T-helper 1 cell (primary cell): ENCODE measurements at places on chromosomes 6 and 20.

DNA sequence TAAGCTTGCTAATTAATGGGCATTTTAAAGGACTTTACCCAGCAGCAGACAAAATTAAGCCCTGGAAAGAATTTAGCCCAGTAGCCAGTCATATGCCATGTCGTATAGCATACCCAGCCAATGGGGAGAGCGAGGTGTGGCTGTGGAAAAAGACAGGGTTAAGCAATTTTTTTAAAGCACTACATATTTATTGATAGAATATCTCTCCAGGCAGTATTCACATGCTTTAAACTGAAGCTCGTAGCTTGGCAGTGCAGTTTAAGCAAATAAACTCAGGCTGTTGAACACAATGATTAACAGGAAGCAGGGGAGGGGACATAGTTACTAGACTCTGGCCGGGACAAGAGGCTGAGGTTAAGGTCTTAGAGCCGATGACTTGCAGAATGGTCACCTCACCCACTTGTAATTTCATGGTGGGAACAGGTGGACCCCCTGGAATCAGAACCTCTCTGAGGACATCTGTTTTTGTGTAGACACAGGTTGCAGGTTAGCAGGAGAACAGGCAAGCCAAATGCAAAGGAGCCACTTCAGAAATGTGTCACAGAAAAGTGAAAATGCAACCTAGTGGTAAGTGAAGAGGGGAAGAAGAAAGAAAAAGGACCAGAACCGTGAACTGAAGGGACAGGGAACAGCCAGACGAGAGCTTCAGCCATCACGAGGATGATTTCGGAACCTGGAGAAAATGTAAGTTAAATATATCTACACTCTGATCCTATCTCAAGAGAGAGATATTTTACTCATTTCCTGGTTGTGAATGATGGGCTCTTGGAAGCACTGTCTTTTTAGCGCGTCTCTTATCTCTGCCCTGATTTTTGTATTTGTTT lies 7.2 kb downstream of the GCNT2 start:
- DNase-seq: no peak

DNA sequence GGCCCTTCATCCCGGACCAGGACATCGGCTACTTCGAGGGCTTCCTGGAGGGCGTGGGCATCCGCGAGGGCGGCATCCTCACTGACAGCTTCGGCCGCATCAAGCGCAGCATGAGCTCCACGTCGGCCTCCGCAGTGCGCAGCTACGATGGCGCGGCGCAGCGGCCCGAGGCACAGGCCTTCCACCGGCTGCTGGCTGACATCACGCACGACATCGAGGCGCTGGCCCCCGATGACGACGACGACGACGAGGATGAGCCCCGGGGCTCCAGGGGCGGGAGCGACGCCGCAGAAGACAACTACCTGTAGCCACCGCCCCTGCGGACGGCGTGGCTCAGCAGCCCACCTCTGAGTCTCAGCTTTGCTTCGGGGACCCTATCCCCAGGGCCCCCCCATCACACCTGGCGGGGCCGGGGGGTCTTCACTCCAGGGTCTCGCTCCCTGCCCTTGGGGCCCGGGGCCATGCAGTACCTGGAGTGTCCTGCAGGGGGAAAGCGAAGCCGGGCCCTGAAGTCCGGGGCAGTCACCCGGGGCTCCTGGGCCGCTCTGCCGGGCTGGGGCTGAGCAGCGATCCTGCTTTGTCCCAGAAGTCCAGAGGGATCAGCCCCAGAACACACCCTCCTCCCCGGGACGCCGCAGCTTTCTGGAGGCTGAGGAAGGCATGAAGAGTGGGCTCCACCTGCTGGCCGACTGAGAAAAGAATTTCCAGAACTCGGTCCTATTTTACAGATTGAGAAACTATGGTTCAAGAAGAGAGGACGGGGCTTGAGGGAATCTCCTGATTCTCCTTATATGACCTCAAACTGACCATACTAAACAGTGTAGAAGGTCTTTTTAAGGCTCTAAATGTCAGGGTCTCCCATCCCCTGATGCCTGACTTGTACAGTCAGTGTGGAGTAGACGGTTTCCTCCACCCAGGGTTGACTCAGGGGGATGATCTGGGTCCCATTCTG lies 20.8 kb upstream of the HCK start:
- peak; percentile 38 for DNase-seq

DNA sequence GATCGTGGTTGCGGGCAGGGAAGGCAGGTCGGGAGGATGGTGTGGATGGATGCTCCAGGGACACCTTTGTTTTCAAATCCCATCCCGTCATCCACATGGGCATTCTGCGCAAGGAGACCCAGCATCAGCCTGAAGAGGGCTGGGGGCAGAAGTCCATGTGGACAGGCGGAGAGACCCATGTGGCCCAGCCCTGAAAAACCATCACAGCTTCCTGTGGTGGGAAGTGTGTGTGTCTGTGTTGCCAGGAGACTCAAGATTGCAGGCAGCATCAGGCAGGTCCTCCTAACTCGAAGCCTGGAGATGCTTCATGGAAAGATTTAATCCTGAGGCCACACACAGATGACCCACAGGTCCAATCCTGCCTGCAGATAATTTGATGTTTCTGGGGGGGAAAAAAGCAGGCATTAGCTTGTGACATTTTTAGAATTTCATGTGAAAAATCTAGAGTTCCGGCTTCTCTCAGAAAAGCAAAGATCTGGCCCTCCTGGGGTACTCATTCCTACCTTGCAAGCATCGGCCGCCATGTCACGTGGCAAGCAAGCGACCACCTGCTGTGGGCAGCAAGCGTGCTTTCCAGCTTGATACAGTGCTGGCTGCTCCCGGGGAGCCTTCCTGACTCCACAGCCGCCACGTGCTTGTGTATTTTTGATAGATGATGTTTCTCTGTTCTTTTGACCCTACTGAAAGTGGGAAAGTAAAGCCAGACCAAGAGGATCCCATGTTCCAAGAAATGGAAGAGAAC lies 25.8 kb downstream of the BCAS4 start:
- DNase-seq: no peak

DNA sequence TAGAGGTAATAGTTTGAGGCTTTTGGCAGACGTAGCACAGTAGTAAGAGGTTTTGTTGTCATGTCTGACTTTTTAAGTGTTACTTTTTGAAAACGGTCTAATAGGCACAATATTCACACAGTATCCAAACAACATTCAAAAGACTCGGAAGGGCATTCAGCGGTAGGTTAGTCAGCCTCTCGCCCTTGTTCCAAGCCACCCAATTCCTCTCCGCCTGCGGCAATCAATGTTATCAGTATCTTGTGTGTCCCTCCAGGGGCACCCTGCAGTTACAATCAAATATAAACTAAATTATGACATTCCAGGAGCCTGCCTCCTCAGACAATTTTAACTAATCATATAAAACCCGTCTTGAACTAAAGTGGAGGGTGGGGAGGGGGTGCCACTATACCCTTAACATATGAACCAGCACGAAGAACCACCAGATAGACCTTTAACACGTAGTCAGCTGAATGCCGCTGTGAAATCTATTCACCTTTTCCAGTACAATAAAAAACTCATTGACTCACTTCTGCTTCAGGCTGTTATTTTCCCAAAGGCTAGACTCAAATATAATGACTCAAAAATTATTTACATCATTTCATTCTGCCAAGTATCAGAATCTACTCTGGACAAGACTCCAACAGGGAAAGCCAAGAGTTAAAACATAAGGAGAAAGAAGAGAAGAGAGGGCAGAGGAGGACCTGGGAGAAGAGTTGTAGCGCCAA lies 1.6 kb downstream of the TENT5A start:
- no peak for DNase-seq

GRCh38 chr6:113636357-113636824 lies 220.8 kb upstream of the MARCKS start:
- no peak for DNase-seq

DNA sequence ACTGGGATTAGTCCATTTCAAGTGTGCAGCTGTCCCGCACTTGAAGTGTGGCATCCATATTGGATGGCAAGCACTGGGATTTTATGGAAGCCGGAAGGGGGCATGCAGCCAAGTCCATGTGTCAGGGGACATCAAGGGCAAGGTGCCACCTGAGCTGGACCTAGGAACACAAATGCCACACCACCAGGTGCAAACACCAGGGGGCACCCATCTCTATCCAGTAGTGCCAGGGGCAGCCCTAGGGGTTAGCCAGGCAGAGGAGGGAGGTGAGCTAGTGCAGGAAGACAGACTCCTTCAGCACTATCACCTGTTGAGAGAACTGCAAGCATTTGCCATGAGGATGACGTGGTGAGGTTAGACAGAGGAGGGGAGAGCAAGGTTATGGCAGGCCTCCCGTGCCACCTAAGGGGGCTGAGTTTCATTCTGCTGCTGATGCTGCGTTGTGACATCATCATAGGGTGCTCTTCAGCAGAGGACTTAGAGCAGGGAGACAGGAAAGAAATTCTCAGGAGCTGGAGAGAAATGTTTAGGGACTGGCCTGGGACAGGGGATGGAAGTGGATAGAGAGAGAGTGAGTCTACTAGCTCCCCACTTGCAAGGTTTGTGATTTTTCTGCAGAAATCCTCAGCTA lies 192.6 kb upstream of the SLC24A3 start:
- no peak for DNase-seq

DNA sequence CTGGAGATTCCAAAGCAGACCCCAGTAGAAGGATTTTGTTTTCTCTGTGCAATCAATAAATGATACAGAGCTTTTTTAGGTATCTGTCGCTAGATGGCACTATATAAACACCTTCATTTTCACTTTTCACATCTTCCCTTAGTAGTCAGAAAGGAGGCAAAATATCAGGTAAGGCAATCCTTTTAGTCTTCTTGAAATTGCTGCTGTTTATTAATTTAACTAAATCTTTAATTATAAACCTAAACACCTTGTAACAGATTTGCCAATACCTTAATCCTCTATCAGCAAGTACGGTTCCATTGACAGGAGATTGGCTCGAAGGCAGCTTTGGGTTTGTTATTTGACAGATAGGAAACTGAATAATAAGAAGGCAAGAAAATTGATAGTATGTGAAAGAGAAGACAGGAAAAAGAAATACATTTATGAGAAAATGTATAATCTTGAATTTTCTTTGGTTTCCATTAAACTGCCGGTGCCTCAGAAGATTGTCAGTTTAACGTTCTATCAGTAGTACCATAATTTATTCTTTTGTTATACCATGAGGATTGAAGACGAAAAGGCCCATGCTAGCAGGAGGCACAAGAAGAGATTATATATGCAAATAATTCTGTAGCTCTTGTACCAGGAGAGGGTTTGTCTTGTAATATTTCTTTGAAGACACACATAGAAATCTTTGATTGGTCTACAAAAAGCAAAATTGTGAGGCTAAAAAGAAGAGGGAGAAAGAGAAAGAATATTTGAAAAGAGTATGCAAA lies 23.5 kb upstream of the IBTK start:
- no peak for DNase-seq

GRCh38 chr6:63731930-63732329 lies 96.3 kb downstream of the PHF3 start:
- DNase-seq: no peak

- DNase-seq: no peak
Observed at GRCh38 chr6:155067956-155068615, 73.0 kb downstream of the TIAM2 start.

DNA sequence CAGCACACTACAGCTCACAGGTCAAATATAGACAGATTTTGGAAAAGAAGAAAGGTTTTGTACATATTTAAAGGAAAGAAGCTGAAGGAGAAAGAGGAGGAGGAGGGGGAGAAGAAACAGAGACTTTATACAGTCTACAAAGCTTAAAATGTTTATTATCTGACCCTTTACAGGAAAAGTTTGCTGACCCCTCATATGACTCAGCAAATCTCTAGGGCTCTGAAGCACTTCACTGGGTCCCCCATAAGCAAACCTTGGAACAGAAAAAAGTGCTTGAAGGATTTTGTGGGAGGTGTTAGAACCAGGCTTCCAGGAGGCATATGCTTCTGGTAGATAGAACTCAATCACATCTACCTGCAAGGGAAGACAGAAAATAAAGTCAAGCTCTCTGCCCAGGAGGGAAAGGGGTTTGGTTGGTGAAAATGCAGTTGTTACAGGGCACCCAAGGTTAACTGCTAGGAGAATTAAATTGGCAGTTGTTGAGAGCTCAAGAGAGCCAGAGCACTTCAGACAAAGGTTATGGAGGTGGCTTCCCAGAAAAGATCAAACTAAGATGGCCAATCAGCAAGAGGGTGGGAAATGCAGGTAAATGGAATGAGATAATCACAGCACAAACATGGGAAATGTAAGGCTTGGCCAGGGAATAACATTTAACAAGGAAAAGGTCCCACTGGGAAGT lies 207.4 kb upstream of the SGK1 start:
- DNase-seq: no peak

DNA sequence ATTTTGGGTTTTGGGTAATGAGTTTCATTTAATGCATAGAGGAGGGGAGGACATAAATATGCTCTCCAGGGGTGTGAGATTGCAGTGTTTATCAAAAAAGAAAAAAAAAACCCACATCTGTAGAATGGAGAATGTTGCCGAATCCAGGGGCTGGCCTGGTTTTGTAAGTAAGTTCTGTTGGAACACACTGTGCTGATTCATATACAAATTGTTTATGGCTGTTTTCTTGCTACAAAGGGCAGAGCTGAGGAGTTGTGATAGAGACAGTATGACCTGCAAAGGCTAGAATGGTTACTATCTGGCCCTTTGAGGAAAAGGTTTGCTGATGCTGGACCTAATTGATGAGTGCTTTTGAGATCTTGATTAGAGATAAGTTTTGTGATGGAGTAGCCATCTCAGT lies 30.4 kb downstream of the SCAF8 start:
- DNase-seq: no peak

- DNase-seq: no peak
Observed at GRCh38 chr20:46237227-46237626, 71.1 kb downstream of the CDH22 start.

DNA sequence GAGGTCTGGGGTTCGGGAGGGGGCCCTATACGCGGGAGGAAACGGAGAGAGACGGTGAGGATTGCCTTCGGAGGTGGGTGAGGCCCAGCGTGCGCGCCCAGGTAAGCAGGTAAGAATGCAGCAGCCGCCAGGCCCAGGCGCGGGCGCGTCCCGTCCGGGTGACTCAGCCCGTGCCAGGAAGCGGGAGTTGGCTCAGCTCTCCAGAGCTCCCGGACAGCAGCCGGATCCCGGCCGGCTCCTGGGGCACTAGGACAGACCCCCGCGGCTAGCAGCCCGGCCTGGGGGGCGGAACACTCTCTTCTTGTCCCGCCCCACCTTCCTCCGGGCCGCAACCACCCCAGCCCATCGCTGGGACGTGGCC lies 1.5 kb upstream of the MDFI start:
- DNase-seq: no peak

- DNase-seq: no peak
Observed at GRCh38 chr20:14498772-14499171, 161.4 kb upstream of the FLRT3 start.

GRCh38 chr6:91438570-91438969 lies 851.7 kb upstream of the MAP3K7 start:
- DNase-seq: no peak

- no peak for DNase-seq
Observed at GRCh38 chr6:4225161-4225872, 89.9 kb upstream of the ECI2 start.
